ENCODE measurements at places on chromosomes 7 and 10. TPM values are rescaled to one million over a fixed set of nuclear protein-coding genes. Genes with fewer than 3 reads are reported as not detected.

The FEZF1 gene
- not detected for total RNA-seq

The TRIM74 gene
- total RNA-seq: 1.9 TPM

The NAT16 gene
- not detected for total RNA-seq

The SNCG gene
- not detected for total RNA-seq

The IGF2BP3 gene
- 0.68 TPM for total RNA-seq

The VWDE gene
- total RNA-seq: 5.2 TPM

The PNLIPRP2 gene
- total RNA-seq: not detected

The PHYHIPL gene
- not detected for total RNA-seq

The ADGRA1 gene
- total RNA-seq: not detected

The FXYD4 gene
- not detected for total RNA-seq

The OR2A5 gene
- not detected for total RNA-seq

The MMP21 gene
- not detected for total RNA-seq

The BTBD16 gene
- total RNA-seq: not detected

The ELMO1 gene
- 102 TPM for total RNA-seq

The ANKRD7 gene
- total RNA-seq: not detected

The BZW2 gene
- total RNA-seq: 33.4 TPM

The VSIR gene
- total RNA-seq: 109 TPM

The CYP2C19 gene
- total RNA-seq: not detected

The DEPP1 gene
- total RNA-seq: 1.2 TPM

The SPDYE1 gene
- total RNA-seq: not detected

The PFKFB3 gene
- 69.4 TPM for total RNA-seq

The CADPS2 gene
- not detected for total RNA-seq

Measured in activated CD4-positive, alpha-beta memory T cell treated with anti-CD3 and anti-CD28 coated beads, Interleukin-2, amount 10 ng/mL, durations not matched to agents 7 days and 5 days (primary cell).